Stimulated activated CD4-positive, alpha-beta T cell treated with anti-CD3 and anti-CD28 coated beads, Interleukin-1b, Interleukin-23, amount 100 ng/mL, for 24 hours (primary cell): ENCODE measurements at places on chromosomes 11 and 22.

GRCh38 chr22:28734393-28734792 is 7.2 kb downstream of the CHEK2 start:
- no peak for DNase-seq

DNA sequence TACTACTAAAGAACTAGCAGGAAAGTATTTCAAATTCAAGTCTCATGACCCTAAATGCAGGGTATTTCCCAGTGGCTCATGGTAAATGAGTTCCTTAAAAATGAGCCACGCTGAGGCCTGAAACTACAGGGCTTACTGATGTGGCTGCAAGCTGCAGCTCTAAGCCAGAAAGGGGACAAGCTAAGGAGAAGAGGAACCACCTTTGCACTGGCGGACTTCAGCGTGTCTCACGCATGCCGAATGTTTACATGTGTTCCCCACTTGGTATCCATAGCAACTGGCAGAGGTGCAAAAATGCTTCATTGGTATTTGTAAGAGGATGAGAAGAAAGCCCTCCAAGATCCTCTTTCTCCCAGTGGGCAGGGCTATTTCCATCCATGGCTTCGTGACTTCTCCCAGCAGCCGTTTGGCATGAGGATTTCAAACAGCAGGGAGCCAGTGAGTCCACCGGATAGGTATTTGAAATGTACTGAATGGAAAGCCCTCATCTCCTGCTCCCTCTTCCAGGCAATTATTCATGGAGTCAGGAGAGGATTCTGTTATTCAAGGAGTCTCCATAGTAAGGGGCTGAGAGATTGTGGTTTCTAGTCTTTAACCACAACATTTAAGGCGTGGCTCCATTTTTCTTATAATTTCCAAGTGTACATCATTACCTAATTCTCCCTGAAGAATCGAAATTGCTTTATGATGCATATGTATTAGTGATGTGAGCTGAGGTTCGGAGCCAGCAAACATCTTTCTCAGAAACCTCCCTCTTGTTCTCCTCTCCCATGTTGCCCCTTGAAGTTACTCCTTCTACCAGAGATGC is 55.3 kb upstream of the CD44 start:
- DNase-seq: no peak

DNA sequence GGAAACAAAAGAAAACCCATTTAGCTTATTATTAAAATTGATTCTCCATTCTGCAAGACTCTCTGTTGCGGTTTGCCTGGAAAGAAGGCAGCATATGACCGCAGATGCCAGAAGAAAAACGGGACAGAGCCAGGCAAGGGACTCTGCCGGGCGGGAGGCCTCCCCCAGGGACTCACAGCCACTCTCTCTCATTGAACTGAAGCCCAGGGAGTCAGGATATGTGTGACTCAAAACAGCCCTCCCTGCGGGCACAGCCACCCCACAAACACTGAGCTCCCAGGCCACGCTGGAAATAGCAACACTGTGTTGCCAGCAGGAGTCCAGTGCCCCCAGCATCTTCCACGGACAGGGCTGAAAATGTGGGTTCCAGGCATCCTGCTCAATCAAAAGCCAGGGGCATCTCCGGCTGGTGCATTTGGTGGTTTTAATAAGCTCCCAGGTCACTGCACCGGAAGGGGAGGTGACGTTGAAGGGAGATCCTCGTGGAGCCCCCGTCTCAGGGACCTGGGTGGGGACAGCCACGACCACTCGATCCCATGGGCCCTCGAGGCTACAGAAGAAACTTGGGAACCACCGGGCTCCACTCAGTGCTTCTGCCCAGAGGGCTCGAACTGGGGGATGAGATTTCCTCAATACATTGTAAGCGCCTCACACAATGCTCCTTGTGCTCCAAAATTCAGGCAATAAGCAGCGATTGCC is 624.5 kb downstream of the TBC1D22A start:
- no peak for DNase-seq

- no peak for DNase-seq
Observed at GRCh38 chr11:130874955-130875531, 41.2 kb downstream of the SNX19 start.

GRCh38 chr11:24406389-24406788 is 90.5 kb upstream of the LUZP2 start:
- no peak for DNase-seq

DNA sequence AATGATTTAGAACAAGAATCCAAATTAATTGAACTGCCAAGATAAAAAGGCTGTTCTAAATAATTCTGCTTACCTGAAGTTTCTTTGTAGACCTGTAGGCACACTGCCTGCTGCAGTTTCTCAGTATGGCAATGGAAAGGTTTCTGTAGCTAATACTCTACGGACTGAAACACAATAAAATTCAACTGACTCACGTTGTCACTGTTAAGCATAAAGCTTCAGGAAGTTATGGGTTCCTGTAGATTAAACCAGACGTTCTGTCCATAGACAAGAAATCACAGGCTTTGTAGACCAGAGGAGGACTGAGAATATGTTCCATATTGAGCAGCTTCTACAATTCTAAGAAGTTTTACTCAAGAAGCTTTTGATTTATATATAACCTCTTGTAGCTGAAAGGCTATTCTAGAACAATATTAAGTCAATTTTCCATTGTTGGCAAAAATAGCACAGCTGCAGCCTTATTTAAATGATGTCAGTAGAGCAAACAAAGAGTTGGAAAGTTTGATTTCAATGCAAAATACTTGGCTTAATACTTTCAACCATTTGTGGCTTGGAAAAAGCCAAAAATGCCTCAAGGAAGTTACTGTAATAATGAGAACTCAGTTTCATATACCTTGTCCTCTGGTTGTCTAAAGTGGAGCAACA is at the start of gene GLYATL2:
Gene GLYATL2 (minus strand): TSS at position 344 of the 645 bp plus-strand sequence. CDS start 5,092 bp downstream, outside the sequence.
- no peak for DNase-seq

DNA sequence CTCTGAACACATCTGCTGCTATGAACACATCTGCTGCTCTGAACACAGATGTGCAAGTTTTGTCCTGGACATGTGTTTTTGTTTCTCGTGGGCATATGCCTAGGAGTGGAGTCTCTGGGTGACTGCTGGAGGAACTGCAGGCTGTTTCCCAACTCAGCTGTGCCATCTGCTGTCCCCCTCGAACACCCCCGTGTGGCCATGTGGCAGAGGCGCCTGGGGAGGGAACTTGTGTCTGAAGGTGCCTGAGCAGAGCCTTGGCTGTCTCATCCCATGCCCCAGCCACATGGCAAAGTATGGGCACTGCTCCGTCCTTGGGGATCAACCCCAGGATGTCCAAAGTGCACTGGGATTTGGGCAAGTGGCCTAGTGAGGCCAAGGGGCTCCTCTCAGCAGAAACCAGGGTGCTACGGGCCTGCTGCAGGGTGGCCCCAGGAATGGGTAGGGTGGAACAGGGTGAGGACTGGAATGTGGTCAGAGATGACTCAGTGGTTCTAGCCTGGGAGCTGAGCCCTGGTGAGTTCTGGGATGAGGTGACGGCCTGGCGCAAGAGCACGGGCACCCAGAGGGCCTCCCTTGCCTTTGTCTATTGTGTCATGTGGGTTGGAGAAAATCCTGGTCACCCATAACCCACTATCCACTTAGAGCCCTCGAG is 14.7 kb downstream of the GATD1 start:
- DNase-seq: no peak

DNA sequence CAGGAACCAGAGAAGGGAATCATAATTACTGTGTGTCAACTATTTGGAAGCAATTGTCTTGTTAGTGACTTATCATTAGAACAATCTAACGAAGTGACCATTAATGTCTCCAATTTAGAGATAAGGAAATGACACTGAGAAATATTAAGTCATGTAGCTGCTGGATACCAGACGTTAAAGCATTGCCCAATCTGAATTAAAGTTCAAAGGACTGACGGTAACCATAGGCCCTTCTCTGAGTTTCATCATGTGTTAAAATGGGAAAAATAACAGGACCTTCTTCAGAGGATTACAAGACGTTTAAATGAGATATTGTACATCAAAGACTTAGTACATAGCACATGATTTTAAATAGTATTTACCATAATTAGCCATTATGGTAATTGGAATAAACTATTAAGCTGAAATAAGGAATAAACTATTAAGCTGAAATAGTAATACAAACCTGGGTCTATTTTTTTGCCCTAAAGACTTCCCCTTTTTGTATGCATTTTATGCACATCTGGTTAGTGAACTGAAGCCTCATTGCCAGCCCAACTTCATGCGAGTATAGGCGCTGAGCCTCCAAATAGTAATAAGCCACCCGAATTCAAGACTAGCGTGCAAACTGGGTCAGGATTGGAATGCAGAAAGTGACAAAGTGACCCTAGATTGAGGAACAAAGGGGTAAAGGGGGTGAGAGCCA is 41.0 kb downstream of the GLYATL1 start:
- no peak for DNase-seq

GRCh38 chr22:27150544-27150941 is 493.2 kb downstream of the MIAT start:
- DNase-seq: no peak

GRCh38 chr11:49851971-49852389 is 100.2 kb upstream of the OR4C13 start:
- DNase-seq: no peak

DNA sequence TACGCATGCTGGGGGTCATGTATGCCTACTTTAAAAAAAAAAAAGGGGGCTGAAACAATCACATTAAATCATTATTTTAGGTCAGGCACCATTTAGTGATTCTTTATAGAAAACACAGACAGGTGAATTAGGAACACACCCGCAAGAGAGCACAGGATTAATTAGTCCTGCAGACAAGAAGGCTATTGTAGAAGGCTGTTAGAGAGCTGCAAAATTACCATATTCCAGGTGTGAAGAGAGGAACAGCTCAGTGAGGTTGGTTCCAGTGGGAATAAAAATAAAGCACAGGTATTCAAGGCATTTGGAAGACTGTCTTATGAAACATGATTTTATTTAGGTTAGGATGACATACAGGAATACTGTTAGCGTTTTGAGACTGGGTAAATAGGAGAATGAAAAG is 649.1 kb downstream of the OPCML start:
- no peak for DNase-seq
